ENCODE measurements at places on chromosomes 6 and 20.

GRCh38 chr20:32966881-32967781, 37.1 kb downstream of the SUN5 start:
- DNase-seq, result no peak

DNA sequence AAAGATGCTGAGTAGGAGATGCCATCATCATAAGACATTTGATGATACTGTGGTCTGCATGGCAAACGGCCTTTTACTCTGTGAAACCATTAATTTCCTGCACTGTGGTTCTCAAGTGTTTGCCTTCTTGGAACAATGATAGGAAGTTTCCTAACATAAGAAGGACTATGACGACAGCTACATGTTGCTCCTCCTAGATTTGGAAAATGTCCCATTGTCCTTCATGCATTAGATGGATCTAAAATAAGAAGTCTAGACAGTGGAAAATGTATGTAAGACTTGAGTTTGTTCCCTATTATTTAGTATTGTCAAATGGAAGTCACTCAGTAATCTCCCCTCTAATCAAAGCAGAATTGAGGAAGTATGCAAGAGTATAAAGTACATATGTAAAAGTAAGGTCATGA, 98.5 kb upstream of the TMEM170B start:
- no peak for DNase-seq

GRCh38 chr6:81439417-81439816, 313.1 kb downstream of the TENT5A start:
- no peak for DNase-seq

DNA sequence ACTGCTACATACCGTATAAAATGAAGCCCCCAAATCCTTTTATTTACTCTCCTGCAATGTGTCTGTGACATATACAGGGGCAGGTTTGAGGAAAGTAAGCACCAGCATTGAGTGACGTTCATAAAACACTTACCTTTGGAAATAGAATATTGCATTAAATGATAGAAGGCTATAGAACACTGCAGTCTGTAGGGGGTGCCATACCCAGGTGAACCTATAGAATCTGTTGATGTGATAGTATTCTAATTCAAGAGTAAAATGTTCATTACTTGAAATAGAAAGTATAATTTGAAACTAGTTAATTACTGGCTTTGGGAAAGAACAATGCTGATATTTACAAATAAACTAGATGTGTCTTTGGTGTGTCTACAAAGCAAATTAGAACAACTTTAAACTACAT, 47.0 kb upstream of the PRL start:
- no peak for DNase-seq

- DNase-seq, result no peak
These were observed 4.4 kb downstream of the TRMT6 start for GRCh38 chr20:5945963-5946362.

DNA sequence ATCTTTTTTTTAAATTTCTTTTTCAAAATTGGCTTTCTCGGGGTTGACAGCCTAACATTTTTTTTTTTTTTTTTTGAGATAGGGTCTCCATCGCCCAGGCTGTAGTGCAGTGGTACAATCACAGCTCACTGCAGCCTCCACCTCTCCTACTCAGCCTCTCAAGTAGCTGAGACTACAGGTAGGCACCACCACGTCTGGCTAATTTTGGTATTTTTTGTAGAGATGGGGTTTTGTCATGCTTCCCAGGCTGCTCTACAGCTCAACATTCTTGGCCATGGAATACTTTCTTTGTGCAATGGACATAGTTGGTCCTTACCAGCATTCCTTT, 6.4 kb upstream of the CTNNBL1 start:
- no peak for DNase-seq

DNA sequence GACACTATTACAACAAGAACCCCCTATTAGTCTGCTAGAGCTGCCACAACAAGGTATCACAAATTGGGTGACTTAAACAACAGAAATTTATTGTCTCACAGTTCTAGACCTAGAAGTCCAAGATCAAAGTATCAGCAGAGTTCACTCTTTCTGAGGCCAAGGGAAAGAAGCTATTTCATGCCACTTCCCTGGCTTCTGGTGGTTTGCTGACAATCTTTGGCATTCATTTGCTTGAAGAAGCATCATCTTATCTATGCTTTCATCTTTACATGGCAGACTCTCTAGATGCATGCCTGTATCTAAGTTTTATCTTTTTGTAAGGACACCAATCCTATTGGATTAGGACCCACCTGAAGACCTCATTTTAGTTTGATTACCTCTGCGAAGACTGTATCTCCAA, 296.8 kb upstream of the MARCKS start:
- DNase-seq, result no peak

GRCh38 chr20:38298768-38299288, 5.1 kb upstream of the BPI start:
- peak; percentile 77 for DNase-seq

- no peak for DNase-seq
These were observed 223.0 kb downstream of the BCKDHB start for GRCh38 chr6:80329496-80329895.

DNA sequence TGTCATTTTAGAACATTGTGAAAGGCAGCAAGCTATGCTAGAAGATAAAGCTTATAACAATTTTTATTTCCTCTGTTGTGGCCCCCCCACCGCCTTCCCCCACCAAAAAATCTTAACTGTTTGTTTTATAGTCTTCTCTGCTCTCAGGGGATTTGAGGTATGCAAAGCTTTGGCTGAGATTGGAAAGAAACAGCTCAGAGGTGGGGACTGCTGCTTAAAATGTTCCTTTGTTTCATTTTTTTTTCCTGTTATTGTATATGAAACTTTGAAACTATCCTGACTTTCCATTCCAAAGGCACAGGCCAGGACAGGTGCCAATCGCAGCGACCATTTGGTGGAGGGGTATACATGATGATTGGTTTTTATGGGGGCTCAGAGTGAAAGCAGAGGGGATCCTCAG, 114.7 kb upstream of the PHACTR1 start:
- DNase-seq, result no peak

- DNase-seq, result no peak
These were observed 77.6 kb downstream of the SAMD5 start for GRCh38 chr6:147586044-147586443.

GRCh38 chr6:45118754-45119153, 209.4 kb upstream of the RUNX2 start:
- DNase-seq, result no peak

DNA sequence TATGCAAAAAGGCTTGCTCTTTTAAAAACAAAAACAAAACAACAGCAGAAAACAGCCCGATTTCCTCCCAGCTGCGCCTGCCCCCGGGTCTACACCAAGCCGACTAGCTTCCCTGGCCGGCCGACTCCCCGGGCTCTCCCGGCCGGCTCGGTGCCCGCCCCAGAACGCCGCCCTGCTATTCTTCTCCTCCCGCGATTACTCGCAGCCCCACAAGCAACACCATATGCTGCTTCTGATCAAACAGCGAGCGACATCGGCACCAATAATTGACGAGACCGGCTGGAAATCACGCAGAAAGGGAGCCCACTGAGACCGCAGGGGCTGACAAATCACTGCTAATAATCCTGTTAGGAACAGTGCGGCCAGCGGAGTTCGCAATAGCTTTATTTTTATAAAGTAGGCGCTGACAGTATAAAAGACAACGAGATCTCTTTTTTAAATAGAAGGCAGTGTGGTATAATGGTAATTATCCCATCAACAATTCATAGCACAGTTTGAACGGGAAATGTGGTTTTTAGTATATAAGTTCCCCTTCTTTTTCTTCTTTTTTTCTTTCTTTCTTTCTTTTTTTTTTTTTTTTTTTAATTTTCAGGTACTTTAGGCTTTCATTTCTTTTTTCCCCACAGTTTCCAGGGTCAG, 3.3 kb downstream of the SIM1 start:
- DNase-seq, result no peak

DNA sequence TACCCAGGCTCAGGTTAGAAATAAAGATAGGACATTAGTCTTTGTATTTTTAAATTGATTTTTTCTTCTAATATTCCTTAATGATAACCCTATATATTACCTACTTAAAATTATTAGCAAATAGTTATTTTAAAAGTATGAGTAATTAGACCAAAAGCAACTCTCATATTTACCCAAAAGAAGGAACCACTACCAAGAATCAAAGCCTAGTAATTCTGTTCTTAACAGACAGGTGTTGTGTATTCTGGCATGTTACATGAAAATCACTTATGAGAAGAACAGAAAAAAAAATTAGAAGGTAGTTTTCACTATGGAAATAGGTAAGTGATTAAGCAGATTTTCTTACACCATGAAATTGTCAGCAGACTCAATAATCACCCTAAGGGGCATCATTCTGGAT, 105.1 kb downstream of the ATG5 start:
- no peak for DNase-seq

- DNase-seq, result no peak
These were observed 42.6 kb downstream of the IRF4 start for GRCh38 chr6:434051-434705.

DNA sequence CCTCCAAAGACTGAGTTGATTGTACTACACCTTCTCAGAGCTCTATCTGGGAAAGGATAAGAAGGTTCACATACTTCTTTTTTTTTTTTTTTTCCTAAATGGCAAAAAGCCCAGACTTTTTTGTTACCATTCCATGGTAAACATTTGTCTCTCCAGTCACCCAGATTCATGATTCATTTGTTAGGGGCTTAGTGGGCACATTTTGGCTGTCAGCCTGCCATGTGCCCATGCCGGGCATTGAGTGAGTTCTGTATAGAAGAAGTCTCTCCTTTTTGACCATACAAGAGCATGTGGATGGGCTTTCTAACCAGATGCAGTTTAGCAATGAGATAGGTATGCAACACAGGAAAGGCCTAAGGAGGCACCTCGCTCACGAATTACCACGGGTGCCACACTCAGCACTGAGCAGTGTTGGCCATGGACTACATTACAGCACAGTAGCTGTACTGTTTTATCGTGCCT, 447.5 kb upstream of the HSF2 start:
- DNase-seq, result no peak

GRCh38 chr6:169073311-169073710, 180.3 kb downstream of the THBS2 start:
- no peak for DNase-seq

- no peak for DNase-seq
These were observed 76.2 kb upstream of the OLIG3 start for GRCh38 chr6:137570393-137570792.

- DNase-seq, result no peak
These were observed 488.3 kb downstream of the CDH26 start for GRCh38 chr20:60446267-60447111.

DNA sequence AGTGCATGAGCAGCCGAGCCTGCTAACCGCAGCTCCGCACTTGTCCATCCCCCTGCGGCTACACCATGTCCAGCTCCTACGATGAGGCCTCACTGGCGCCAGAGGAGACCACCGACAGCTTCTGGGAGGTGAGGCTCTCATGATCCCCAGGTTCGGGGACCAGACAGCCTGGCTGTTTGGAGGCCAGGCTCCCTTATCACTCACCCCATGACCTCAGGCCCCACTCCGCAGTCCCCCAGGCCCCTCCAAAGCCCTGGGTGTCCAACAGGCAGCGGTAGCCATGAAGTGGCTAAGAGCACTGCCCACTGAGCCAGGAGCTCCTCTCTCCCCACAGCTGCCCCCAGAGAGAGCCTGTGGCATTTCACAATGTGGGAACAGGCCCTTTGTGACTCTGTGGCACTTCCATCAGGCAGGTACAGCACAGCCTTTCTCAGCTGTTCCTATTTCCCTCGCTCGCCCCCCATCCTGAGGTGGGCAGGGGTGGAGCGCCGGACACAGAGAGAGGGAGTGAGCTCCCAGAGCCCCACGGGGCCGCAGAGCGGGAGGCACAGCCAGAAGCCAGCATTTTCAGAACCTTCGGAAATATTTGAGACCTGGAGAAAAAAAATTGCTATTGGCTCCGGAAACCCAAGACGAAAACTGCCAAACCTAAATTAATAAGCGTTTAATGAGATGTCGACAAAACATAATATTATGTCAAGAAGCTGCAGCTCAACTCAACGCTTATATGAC, 29.7 kb downstream of the SPDEF start:
- DNase-seq, result peak; percentile 68

DNA sequence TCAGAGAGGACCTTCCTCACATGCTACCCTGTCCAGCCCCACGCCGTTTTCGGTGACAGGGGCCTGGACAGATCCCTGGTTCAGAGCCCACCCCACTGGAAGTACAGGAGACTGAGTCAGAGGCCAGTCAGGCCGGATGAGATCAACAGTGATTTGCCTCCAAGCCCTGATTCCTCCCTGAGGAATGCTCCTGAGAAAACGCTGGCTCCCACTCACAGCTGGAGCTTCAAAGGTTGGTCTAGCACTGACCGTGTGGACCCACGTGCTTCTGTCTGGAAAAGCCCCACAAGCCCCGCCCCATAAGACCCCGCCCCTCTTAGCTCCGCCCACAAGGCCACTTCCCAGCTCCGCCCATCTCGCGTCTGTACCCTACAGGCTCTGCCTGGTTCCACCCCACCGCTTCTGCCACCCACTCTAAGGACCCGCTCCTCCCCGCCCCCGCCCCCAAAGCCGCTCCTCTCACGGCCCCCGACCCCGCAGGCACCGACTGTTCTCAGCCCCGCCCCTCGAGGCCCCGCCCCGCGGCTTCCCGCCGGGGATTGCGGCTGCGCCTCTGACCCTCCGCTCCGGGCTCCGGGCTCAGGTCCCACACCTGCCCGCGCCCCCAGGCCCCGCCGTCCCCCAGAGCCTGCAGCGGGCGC, 64.9 kb upstream of the BHLHE23 start:
- no peak for DNase-seq

GRCh38 chr6:87817183-87817582, 115.2 kb upstream of the AKIRIN2 start:
- no peak for DNase-seq

DNA sequence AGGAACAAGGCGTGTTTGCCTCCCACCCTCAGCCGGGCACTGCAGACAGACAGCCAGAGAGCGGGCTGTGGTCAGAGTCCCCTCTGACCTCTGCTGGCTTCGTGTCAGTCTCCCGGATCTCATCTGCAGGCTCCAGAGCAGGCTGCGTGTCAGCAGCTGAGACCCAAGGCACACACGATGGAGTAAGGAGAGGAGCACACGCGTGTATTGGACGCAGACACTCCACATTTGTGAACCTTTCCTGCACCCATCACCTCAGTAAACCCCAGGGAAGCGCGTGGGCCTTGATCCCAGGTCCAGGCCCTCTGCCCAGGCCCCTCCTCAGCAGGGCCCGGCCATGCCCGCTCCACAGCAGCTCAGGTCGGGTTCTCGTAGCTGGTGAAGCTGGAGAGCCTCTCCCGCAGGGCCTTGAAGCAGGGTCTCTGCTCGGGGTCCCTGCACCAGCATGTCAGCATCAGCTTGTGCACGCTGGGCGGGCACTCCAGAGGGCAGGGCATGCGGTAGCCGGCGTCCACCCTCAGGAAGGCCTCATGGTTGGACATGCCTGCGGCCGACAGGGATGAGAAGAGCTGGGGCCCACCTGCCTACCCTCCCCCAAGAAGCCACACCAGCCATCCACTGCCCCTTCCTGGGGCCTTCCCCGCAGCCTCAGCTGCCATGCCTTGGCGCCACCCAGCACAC, 7.9 kb downstream of the PTK6 start:
- peak; percentile 63 for DNase-seq
